ENCODE measurements at places on chromosomes 6 and 20. TPM values are rescaled to one million over a fixed set of nuclear protein-coding genes. Genes with fewer than 3 reads are reported as not detected.

The TBX18 gene
- 16.4 TPM for total RNA-seq

The NKAIN4 gene
- not detected for total RNA-seq

GRCh38 chr20:47318586-47319516 is 37.6 kb downstream of the ZMYND8 start:
- DNase-seq, result peak; percentile 62

DNA sequence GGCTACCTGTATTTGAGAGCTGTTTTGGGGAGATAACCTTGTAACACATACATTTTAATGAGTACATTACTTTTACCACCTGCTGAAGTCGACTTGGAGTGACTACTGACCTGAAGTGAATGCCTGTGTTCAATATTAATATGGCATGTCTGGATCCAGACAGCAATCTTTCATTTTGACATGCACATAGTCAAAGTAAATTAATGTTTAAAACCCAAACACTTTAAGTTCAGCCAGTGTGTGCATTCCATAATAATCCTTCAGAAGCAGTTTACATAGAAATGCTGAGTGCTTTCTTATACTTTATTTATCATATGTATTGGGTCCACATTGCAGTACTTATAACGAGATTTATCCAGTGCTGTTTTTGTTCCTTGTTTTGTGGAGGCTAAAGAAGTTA is 38.0 kb downstream of the CDKAL1 start:
- DNase-seq, result no peak

GRCh38 chr6:49453221-49453620 is 9.8 kb downstream of the MMUT start:
- DNase-seq, result no peak

DNA sequence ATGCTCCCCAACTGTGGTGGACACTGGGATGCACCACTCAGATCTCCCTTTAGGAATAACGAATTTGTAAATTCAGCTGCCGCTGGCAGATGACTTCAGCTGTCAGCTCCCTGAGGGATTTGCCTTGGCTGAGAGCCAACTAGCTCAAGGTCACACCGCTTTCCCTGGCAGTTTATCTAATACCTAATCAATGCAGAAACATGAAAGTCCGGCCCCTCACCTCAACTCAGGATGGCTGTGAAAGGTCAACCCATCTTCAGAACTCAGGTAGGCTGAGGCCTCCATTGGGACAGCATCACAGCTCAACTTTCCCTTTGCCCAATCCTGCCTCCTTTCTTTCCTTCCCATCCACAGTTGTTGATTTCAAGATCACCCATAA is 22.8 kb upstream of the SCGN start:
- DNase-seq, result no peak

GRCh38 chr20:58546756-58547622 is 31.8 kb upstream of the APCDD1L start:
- DNase-seq, result no peak

- DNase-seq, result no peak
Measured at GRCh38 chr6:131250122-131250521, 114.9 kb downstream of the AKAP7 start.

GRCh38 chr6:110558575-110558974 is 82.2 kb upstream of the SLC22A16 start:
- no peak for DNase-seq

GRCh38 chr6:55659304-55659703 is 80.3 kb upstream of the HMGCLL1 start:
- no peak for DNase-seq

The CST5 gene
- total RNA-seq, result not detected
